Effector memory CD4-positive, alpha-beta T cell (primary cell): ENCODE measurements at places on chromosomes 5 and 9.

GRCh38 chr5:134732819-134733218 lies 5.5 kb upstream of the CAMLG start:
- no peak for DNase-seq

GRCh38 chr5:150235500-150235854 lies 45.6 kb downstream of the SLC6A7 start:
- no peak for DNase-seq

DNA sequence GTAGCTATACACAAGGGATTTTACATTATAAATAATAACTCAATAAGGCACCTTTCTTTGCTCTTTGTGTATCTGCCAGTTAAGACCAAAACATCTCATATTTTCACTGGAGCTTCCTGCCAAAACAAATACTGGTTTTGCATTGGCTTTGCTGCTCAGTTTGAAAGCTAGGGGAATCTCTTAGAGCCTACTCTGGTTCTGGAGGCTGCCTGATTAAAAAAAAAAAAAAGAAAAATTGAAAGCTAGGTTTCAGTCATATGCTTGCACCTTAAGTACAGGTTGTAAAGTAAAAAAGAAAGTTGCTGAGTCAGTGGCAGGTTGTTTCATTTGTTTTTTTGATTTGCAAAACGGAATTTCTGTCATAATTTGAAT lies 2.3 kb downstream of the DENND4C start:
- no peak for DNase-seq

DNA sequence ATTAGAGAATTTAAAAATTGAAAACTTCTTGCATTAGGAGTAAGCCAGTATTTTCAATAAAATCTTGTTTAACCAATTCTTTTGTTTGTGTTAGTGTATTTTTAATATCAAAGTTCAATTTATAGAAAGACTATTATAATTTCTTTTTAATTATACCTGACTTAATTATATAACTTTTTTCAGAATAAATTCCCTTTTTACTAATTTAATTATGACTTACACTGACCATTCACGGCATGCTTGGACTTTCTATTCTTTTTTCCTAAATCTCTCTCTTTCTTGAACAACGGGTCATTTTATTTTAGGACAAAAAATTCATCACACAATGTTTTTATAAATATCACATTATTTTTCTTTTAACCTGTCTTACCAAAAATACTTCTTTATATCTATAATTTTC lies 555.3 kb upstream of the PTGER4 start:
- no peak for DNase-seq

- DNase-seq, result no peak
Measured at GRCh38 chr5:73230264-73231245, 57.6 kb downstream of the TMEM174 start.

DNA sequence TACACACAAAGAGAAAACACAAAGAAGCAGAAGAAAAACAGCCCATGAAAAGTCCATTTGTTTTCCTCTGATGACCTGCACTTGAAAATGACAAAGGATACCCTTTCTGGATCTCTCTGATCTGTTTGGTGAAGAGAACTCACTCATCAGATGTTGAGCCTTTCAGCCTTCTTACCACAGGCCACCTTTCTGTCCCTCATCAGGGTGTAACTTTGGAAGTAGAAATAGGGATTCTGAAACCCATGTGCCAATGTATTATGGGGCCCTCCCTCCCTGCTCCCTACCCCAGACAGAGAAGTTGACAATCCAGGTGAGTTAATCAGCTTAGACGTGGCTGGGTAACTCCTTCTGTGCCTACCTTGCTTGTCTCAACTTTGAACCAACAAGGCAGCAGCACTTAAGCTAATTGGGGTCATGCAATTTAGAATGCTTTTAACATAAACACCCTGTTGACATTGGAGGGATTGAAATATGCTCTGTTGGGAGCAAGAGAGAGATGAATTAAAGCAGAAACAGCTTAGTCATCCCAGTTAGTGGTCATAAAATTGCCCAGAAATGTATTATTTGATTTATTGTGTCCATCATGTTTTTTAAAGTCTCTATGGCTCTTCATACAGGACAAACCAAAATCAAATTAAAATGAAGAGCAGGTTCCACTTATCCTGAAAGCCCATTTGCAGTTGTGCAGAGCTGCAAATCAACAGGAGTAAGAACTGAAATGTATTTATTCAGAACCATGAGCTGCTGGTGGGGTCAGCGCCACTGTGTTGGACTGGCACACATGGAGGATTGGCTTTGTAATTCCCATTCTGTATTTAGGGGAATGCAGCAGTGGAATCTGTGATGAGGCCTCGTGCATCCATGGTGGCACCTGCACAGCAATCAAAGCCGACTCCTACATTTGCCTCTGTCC lies 132.0 kb downstream of the LIFR start:
- DNase-seq, result no peak

DNA sequence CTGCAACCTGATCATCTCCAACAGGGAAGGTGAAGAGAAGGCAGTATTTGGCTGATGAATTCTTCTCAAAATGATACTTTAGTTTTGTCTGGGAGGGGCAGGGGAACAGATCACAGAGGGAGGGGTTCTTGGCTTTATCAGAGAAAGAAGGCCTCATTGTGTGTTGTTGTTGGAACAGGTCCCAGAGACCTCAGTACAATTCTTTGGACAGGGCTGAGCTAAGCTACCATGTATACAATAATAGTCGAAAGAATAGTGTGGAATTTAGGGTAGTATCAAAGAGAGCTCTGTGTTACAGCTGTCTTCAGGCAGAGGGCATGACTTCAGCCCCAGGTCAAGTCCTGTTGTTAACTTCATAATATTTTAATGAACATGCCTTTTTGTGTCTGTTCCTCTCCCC lies 39.9 kb downstream of the ARHGAP26 start:
- no peak for DNase-seq

- no peak for DNase-seq
Measured at GRCh38 chr9:106945727-106946660, 83.0 kb downstream of the ZNF462 start.

GRCh38 chr5:140220032-140220697 lies 45.2 kb downstream of the CYSTM1 start:
- DNase-seq, result no peak

GRCh38 chr9:84570482-84571154 lies 98.9 kb upstream of the NTRK2 start:
- no peak for DNase-seq

GRCh38 chr5:77087484-77088261 lies 588 bp upstream of the ZBED3 start:
- no peak for DNase-seq
